ENCODE measurements at places on chromosomes 1 and 21.

- DNase-seq = no peak
Observed at GRCh38 chr1:190904091-190904695, 426.5 kb upstream of the BRINP3 start.

GRCh38 chr1:72954943-72955342, 672.6 kb upstream of the NEGR1 start:
- DNase-seq = no peak

DNA sequence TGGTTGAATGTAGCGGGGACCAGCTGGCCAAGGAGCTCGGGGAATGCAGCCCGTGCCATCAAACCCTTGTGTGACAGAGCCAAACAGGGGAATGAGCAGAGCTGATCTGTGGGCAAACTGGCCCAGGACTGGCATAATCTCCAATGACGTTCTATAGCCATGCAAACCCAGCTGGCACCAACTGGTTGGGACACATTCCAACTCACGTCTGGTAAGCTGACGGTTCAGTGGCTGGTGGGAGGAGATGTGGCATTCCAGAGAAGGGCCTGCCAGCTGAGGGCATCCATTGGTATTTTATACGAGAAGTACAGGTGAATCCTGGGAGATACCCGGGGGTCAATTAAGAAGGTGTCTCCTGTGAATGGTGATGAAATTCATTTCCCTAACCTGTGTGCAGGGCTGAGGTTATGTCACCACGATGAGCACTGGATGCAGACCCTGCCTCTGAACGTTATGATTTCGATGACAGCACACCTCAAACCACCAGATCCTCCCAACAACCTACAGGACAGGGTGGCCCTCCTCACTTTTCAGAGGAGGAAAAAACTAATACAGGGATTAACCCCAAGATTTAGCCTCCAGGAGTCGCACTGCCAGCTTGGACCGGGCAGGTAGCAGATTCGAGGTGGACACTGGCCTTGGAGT, 39.0 kb upstream of the RUNX3 start:
- peak; percentile 41 for DNase-seq

- DNase-seq = no peak
Observed at GRCh38 chr1:211313392-211313791, 13.2 kb upstream of the TRAF5 start.

- DNase-seq = no peak
Observed at GRCh38 chr1:2629627-2630497, 3.0 kb downstream of the MMEL1 start.

DNA sequence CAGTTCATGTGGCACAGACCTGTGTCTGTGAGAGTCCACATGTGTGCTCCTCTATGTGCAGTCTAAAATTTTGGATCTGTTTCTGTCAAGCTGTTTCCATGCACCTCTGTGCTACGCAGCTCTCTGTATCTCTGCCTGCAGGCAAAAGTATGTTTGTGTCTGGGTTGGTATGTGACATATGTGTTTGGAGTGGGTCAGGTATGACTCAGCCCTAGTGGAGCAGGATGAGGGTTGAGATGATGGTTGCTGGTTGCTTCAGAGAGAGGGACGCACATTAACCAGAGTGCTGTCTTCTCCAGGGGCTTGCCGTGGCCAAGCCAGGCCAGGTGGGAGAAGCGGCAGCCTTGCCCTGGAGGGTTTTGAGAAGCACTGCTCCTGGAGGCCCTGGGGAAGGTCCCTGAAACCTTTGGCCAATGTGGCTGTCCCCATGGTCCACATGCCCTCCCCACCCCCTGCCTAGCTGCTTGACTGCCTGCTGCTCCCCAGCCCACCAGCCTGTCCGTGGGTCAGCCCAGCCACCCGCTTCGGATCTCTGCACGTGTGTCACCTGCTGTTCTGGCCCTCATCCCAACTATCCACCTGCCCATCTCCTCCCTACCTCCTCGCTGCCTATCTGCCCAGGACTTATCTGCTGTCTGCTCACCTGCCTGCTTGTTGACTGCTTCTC, 4.1 kb upstream of the EVA1B start:
- no peak for DNase-seq
